ENCODE measurements at places on chromosomes 3 and 15.

GRCh38 chr3:128573707-128574162 is 76.9 kb downstream of the RPN1 start:
- DNase-seq, result no peak

GRCh38 chr3:35969406-35969805 is 330.1 kb downstream of the ARPP21 start:
- DNase-seq, result no peak

- DNase-seq, result no peak
These were observed 200.1 kb upstream of the ZNF717 start for GRCh38 chr3:75985432-75985831.

DNA sequence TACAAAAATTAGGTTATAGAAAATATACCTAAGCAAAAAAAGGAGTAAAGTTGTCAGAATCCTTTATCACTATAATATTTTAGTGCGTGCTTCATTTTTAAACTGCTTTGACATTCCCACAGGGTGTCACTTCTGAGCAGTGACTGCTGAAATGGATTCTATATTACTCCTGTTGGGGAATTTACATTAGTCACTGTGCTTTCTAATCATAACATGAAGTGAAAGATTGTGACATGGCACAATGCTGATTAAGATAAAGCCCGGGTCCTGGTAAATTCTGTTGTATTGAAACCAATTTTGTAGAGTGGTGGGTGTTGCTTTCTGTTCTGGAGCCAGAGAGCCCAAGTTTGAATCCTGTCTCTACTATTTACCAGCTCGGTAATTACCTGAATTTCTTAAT is 36.4 kb upstream of the EHHADH start:
- DNase-seq, result no peak

- DNase-seq, result no peak
These were observed 267.1 kb downstream of the LRTM1 start for GRCh38 chr3:54660714-54661132.

Measured in stimulated activated CD4-positive, alpha-beta T cell treated with anti-CD3 and anti-CD28 coated beads, Interleukin-2, amount 100 ng/mL, for 48 hours (primary cell).